ENCODE measurements at places on chromosomes 16 and 17.

GRCh38 chr16:69188716-69189115 lies 1.8 kb downstream of the SNTB2 start:
- DNase-seq, result no peak

DNA sequence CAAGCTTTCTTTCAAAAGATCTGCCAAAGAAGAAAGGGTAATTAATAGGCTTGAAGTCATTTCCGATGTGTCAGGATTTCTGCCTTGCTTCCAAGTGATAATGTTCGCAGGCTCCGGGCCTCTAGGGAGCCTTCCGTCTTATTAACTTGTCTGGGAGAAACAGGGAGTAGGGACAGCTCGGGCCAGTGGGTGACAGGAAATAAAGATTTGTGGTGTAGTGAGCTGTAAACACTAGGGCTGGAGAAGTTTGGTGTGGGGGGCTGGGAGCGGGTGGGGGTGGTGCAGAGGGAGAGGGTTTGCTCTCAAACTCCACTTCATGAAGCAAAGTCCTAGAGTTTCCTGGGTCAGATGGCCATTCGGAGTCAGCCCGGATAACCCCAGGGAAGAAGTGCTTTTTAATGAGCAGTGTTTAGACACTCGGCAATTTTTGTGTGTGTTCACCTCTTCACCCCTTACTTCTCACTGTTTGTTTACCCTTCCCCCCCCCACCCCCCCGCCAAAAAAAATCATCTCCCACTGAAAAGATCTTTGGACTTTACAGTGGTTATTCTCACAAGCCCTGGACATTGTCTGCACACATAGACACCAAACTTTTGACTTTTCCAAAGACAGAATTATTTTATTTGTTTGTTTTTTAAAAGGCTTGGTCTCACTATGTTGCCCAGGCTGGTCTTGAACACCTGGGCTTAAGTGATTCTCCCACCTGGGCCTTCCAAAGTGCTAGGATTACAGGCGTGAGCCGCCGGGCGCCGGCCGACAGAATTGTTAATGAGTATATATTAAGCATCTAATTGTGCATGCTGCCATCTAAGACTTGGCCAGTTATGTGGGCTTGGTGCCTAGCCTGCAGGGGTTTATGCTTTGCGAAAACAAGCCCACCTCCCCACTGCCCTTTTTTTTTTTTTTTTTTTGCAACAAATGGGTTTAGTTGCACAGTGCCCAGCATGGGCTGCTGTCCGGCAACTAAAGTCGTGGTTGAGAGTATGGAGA lies 196.4 kb downstream of the CCDC182 start:
- no peak for DNase-seq

GRCh38 chr16:51696376-51696775 lies 545.3 kb upstream of the SALL1 start:
- DNase-seq, result no peak

DNA sequence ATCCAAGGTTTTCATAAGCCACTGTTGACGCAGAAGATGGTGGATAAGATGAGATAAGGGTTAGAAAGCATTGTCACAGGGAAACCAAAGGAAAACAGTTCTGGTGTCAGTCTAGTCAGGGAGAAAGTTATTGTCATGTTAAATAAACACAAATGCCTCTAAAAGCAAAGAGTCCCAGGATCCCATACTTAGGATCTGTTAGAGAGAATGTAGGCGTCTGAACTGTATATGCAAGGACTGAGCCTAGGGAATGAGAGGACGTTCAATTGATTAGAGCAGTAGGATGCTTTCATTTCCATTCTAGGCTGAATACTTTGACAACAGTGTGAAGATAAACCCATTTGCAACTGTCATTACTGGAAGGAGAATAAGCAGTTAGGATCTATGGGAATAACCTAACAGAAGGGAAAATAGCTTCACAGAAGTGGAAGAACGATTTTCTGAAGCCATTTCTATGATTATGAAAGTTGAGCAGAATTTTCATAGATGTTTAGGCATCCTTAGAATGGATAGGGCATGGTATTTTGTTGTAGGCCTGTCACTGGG lies 1149.1 kb upstream of the CDH8 start:
- DNase-seq, result no peak

- DNase-seq, result no peak
These were observed 14.2 kb downstream of the RNF112 start for GRCh38 chr17:19424934-19425868.

DNA sequence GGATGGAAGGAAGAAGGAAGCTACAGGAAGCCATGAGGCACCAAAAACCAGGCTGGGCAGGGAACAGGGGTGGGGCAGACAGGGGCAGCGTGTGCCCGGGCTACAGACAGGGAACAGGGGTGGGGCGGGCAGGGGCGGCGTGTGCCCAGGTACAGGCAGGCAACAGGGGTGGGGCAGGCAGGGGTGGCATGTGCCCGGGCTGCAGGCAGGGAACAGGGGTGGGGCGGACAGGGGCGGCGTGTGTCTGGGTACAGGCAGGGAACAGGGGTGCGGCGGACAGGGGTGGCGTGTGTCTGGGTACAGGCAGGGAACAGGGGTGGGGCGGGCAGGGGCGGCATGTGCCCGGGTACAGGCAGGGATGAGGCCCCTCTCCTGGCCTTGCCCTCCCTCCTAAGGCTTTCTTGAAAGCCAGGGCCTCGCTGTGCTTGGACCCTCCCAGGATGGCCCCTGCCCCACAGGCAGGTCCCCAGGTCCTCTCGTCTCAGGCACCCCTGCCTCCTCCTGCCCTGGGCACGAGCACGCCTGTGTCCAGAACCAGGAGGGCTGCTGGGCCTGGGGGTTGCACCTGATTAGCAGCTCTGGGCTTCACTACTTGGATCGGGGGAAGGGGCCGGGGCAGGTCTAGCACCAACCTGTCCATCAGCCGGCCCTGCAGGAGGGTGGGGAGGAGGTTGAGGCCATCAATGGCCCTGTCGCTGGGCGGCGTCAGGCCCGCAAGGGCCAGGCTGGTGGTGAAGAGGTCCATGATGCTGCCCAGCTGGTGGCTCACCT lies 14.5 kb upstream of the APRT start:
- DNase-seq, result no peak

DNA sequence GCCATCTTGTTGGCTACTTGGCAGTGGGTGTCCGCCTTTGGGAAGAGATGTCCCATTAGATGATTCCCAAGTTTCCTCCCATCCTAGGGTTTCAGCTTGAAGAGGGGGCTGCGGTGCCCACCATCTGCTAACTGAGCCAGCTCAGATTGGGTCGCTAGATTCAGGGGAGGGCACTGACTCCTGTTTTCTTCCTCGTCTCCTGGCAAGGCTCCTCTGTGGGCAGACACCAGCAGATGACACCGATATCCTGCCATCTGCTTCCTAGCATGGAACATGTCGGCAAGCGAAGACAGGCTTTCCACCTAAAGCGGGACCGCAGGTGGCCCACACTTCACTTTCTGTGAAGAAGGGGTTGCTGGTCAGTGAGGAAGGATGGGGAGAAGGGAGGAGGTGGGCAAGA lies 27.3 kb downstream of the C17orf75 start:
- DNase-seq, result no peak

- no peak for DNase-seq
These were observed 13.5 kb upstream of the CALB2 start for GRCh38 chr16:71345031-71345430.

- DNase-seq, result peak; percentile 69
These were observed 15.8 kb downstream of the CDH16 start for GRCh38 chr16:66902648-66903543.

GRCh38 chr17:27529230-27529796 lies 73.1 kb downstream of the KSR1 start:
- DNase-seq, result no peak

DNA sequence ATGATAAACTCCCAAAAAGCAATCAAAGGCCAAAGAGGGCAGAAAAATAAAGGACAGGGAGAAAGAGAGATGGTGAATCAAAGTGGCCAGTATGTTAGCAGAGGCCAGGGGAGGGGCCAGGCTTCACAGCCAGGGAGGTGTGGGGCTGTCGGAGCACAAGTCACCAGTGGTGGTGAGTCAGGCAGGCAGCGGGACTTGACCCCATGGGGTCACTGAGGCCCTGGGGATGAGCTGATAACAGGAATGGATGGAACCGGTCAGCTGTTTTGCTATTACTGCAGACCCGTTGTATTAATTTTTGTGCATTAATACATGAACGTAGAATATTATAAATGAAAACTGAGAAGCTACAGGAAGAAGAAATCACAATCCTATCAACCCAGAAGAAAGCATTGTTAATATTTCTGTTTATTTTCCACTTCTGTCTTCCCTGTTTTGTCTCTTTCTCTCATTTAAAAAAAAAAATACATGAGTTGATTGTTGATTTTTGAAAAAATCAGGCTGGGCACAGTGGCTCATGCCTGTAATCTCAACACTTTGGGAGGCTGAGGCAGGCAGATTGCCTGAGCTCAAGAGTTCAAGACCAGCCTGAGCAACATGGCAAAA lies 106.9 kb downstream of the SOCS1 start:
- no peak for DNase-seq

DNA sequence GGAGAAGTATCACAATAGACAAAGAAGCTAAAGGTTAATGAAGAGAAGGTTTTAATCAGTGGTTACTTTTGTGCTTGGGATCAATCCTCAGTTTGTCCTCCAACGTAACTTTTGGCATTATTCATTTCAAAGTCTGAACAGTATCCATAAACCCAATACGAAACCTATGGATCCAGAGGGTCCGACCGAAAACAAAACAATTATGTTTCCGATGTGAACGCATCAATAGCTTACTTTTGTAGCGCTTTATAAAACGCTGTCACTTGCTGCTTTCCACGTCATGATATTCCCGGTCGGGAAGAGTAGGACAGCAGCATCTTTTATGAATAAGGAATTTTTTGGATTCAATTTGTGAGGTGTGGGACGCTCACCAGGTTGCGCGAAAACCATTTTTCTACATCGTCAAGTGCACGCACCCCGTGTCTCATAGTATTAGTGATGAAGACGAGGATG lies 383.8 kb downstream of the ZFHX3 start:
- no peak for DNase-seq

DNA sequence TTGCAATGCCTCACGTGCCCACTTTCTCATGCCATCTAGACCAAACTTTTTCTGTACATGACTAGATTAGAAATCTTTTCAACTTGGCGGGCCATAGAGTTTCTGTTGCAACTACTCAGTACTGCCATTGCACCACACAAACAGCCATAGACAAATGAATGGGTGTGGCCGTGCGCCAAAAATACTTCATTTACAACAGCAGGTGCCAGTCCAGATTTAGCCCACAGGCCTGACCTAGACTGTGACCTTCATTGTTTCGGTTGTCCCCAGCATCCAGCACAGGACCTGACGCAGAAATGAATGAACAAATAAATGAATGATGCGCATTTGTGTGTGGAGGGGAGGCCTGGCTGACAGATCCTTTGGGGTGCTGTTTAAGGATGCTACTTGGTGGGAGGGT lies 14.3 kb upstream of the PDK2 start:
- DNase-seq, result peak; percentile 59

- no peak for DNase-seq
These were observed 15.8 kb upstream of the MYO15B start for GRCh38 chr17:75571885-75572215.

GRCh38 chr17:7176841-7177190 lies 2.4 kb downstream of the ASGR1 start:
- DNase-seq, result no peak

DNA sequence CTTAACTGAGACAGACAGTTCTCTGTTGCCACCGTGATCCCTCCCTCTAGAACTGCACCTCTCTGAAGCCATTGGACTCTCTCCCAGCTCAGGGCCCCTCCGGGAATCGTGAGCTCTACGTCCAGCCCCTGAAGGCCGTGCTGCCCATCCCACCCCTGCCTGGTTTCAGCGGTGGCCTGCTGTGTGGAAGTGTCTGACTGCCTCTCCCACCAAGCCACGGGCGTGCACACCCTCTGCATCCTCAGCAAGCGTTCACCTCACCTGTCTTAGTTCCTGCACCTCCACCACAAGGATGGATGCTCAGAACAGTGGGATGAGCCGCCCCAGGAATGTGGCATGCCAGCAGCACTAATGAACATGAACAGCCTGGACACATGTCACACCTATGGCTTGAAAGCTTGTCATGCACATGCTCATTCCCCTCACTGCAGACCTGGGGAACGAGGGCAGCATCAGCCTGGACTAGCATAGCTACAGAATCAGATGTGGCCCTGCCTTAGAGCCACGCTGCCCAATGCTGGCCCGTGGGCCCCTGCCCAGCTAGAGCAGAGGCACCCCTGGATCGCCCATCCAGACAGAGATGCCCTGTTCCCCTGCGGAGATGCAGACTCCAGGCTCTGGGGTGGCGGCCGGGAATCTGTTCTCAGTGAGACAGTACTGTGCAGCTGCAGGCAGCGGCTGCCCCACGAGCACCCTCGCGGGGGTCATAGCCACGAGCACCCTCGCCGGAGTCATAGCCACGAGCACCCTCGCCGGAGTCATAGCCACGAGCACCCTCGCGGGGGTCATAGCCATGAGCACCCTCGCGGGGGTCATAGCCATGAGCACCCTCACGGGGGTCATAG lies 73.7 kb upstream of the CHMP6 start:
- no peak for DNase-seq

Data from aorta (tissue), 5 donors.